Activated CD4-positive, alpha-beta T cell treated with anti-CD3 and anti-CD28 coated beads for 24 hours (primary cell): ENCODE measurements at places on chromosomes 1 and 21.

DNA sequence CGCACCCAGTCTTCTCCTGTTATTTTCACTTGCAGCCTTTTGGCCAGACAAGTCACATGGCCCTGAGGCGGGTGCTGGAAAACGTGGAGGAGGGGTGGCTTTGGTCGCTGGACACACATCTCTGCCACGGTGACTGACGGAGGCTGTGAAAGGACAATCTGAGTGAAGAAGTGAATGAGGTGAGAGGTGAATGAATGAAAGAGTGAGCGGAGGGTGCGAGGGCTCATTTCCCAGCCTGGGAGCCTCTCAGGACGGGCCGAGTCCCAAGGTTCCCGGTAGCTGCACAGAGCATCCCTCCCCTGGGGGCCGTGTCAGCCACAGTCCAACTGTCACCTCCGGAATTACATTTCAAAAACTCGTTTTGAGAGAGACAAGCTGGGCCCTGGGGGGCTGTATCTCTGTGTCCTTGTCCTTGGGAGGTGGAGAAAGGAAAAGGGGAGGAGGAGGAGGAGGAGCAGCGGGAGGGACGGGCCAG lies 89.6 kb downstream of the UBIAD1 start:
- DNase-seq = no peak

- DNase-seq = no peak
Measured at GRCh38 chr1:67285780-67286488, 21.7 kb upstream of the IL12RB2 start.

DNA sequence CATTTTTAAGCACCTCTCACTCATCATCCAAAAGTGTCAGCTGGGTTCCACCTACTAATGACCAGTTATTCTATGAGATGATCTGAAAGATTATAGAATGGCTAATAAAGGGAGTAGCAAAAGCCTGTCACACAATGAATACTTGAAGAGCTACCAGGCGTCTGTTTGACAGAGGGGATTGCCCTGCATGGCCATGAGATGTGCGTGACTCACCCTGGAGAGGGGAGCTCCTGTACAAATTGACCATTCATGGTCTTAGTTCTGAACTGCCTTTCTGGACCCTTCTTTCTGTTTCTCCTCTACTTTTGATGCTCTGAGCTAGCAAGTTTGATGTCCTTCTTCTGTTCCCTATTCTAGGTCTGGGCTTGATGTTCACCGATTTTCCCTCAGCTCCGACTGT lies 85.2 kb upstream of the ABCD3 start:
- DNase-seq = no peak

GRCh38 chr1:163296504-163297263 lies 25.1 kb upstream of the NUF2 start:
- no peak for DNase-seq

- no peak for DNase-seq
Measured at GRCh38 chr1:11858613-11858967, at the start of gene NPPB. TSS of gene NPPB (minus strand) at chr1:11858945. CDS start at chr1:11858833, 112 bp downstream.

DNA sequence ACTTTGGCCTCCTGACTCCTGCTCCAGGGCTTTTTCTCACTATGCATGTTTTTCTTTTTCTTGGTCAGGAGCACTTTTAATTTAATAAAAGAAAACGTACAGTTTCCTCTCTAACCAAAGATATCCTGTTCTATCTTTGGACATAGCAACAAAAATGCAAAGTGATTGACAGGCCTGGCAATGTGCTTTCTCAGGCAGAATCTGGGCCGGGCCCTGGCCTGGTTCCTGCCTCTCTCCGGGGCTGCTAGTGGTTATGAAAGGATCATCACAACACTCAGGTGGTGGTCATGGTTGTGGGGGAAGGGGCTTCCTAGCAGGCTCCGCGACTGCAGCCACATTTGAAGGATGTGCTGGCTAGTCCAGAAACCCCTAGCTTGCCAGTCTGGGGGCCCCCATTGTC lies 85.8 kb upstream of the USP24 start:
- no peak for DNase-seq

DNA sequence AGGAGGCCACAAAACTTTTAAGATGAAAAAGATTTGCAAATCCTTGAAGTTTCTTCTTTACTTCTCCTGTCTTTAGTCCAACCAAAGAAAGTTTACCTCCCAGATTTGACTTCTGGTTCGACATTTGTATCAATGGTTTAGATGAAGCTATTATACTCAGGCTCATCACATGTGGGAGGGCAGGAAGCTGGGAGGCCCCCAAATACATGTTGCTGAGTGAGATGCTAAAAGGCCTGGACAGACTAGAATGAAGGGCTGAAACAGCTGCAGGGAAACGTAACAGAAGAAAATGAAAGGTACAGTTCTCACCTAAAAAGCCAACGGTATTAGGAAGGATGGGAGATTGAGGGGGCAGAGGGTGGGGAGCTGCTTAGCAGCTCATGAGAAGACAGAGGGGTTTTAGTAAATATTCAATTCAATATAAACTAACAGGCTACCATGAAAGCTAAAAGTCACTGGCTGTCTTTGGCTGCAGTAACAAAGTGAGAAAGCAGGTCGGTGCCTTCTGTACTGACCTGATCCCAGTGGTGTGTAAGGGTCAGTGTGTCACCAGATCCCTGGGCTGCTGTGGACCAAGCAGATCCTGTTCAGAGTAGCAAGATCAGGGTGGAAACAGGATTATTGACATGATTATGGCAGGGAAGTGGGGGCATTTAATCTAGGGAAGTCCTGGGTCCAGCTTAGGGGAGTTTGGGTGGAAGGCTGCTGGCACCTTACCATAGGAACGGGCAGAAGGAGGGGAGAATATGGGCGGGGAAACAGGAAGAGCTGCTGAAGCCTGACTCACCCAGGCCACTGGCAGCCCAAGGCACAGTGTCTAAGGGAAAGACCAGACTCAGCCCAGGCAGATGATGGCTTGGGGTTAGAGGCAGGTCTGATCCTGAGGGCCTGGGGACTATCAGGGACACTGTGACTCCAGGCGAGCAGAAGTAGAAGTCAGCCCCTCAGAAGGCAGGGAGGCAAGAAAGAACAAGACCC lies 60.4 kb downstream of the KCNN3 start:
- no peak for DNase-seq

GRCh38 chr21:27570306-27570868 lies 603.5 kb upstream of the ADAMTS5 start:
- DNase-seq = no peak

GRCh38 chr1:222096883-222097282 lies 355.0 kb upstream of the DUSP10 start:
- no peak for DNase-seq

DNA sequence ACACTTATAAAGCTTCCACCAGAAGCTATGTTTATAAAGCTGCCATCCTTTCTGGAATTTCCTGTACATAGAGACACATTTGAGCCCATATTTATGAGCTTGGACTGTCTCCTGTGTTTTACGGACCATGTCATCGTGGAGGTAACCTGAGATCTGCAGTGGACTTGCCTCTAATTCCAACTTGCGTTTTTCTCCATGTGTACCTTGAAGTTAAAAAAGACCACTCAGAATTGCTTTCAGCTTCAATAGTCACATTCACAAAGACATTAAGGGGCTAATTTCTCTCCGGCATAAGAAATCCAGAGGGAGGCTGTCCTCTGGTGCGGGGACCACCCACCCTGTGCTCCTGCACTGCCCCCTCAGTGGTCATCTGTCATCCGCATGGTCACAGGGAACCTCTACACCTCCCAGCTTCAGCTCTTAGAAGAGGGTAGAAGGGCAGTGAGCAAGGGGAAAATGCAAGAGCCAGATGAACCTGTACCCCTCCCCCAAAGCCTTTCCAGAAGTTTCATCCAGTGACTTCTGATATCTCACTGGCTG lies 521.4 kb upstream of the CAMK1G start:
- no peak for DNase-seq
